ENCODE measurements at places on chromosomes 4 and X. TPM values are rescaled to one million over a fixed set of nuclear protein-coding genes. Genes with fewer than 3 reads are reported as not detected.

- no peaks in the 10 kb centered on the region for H3K36me3 ChIP-seq
- DNase-seq = no peak
- H3K4me1 ChIP-seq = no peaks in the 10 kb centered on the region
- H3K27ac ChIP-seq = no peak overlapping the region
- H3K27me3 ChIP-seq = no peaks in the 10 kb centered on the region
Measured at GRCh38 chr4:158046345-158046744, 126.5 kb downstream of the GASK1B start.

MRPL1 gene
- 93.8 TPM for total RNA-seq

DNA sequence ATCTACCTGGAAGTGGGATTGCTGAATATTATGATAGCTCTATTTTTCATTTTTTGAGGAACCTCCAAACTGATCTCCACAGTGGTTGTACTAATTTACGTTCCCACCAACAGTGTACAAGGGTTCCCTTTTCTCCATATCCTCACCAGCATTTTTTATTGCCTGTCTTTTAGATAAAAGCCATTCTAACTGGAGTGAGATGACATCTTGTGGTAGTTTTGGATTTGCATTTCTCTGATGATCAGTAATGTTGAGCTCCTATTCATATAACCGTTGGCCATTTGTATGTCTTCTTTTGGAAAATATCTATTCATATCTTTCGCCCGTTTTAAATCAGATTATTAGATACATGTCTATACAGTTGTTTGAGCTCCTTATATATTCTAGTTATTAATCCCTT, 101.8 kb downstream of the RASGEF1B start:
- H3K27ac ChIP-seq = no peak overlapping the region
- H3K4me1 ChIP-seq = no peaks in the 10 kb centered on the region
- DNase-seq = no peak
- H3K36me3 ChIP-seq = no peaks in the 10 kb centered on the region
- H3K27me3 ChIP-seq = no peaks in the 10 kb centered on the region

- H3K4me1 ChIP-seq = no peaks in the 10 kb centered on the region
- DNase-seq = no peak
- H3K27me3 ChIP-seq = no peaks in the 10 kb centered on the region
- H3K4me3 ChIP-seq = no peak overlapping the region
- H3K36me3 ChIP-seq = peaks cover 6% of the 10 kb centered on the region
- no peak overlapping the region for H3K27ac ChIP-seq
Measured at GRCh38 chr4:142092941-142093340, 456.6 kb downstream of the IL15 start.

DNA sequence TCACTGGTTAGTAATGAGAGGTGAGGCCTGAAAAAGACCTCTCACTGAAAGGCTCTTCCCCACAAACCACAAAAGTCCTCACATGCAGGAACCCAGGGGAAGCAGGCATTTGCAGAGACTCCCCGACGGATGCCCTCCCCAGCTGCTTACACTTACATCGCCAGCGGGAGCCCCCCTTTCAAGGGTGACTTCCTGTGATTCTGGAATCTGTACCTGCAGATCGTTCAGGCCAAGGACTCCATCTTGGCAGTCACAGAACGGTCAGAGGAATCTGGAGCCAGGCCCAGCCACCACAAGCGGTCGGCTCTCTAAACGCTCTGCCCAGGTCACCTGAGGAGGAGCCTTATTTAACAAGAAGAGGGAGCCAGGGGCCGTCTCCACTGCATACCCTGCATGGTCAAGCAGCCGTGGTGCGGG, 71.3 kb upstream of the STS start:
- no peak overlapping the region for H3K27ac ChIP-seq
- H3K4me3 ChIP-seq = no peak overlapping the region
- peaks cover 9% of the 10 kb centered on the region for H3K4me1 ChIP-seq
- H3K36me3 ChIP-seq = no peaks in the 10 kb centered on the region
- H3K27me3 ChIP-seq = no peaks in the 10 kb centered on the region
- no peak for DNase-seq

All from CD8-positive, alpha-beta memory T cell (primary cell).